ENCODE measurements at places on chromosomes 7 and 10.

DNA sequence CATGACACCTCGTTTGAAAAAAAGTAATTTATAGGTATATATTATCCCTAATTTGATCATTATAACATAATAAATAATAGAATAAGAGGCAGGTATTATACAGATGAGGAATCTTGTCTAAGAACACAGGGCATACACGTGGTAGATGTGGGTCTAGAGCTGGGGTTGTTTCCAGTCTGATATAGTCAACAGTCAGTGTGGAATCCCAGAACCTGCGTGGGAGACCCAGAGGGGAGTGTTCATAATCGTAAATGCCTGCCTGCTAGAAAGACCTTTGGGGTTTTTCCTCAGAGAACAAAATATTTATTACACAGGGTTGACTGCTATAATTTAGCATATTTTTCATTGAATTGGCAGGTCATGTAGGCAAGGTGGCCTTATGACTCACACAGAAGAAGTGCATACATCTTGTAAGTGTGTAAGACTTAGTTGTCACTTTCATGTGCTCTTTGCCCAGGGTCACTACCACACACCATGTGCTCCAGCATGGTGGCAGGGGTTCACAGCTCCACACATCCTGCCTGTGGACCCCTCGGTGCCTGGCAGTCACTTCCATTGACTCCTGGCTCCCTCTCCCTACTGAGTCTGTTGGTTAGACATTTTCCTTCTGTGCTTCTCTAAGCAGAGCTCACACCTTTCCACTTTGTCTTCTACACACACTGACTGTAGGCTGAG lies 94.9 kb upstream of the IKZF1 start:
- peak; percentile 72 for DNase-seq

GRCh38 chr7:155482511-155483183 lies 24.7 kb downstream of the EN2 start:
- peak; percentile 50 for DNase-seq

DNA sequence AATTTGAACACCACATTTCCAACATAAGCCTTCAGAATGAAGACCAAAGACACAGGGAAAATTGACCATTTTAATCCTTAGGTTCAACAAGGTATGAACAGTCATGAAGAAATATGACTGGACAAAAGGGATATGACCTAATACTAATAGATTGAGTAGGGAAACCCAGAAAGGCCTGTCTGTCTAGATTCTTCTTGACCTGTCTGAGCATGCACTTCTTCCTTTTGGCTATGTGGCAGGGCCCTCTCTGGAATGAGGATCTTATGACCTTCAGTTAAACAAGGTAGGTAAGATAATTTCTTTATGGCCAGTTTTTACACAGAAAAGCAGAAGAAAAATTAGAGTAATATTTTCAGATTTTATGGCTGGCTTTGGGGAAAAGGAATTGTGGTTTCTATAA lies 3.0 kb upstream of the PHYHIPL start:
- no peak for DNase-seq

DNA sequence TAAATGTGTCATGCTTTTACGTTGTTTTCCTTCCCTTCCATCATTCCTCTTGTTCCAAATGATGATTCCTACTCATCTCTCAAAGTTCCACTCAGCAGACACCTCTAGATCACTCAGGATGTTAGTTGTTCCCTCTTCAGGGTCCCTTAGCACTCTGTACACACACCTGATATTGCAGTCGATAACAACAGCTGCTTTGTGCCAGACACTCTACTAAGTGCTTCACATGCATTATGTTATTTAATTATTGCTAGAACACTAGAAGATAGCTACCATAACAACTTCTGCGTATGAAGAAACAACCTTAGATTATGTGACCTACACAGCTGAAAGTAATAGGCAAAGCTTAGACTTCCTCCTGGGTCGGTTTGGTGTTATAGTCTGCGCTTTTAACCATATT lies 29.6 kb downstream of the PCBD1 start:
- DNase-seq, result no peak

All from T-helper 2 cell (primary cell).